ENCODE measurements at places on chromosomes 1 and 21. TPM values are rescaled to one million over a fixed set of nuclear protein-coding genes. Genes with fewer than 3 reads are reported as not detected.

Gene RRP1
- 10.1 TPM for total RNA-seq

Gene RAP1GAP
- 4.5 TPM for total RNA-seq

Gene SPRR1A
- total RNA-seq = not detected

Gene SIK1
- total RNA-seq = 4.6 TPM

DNA sequence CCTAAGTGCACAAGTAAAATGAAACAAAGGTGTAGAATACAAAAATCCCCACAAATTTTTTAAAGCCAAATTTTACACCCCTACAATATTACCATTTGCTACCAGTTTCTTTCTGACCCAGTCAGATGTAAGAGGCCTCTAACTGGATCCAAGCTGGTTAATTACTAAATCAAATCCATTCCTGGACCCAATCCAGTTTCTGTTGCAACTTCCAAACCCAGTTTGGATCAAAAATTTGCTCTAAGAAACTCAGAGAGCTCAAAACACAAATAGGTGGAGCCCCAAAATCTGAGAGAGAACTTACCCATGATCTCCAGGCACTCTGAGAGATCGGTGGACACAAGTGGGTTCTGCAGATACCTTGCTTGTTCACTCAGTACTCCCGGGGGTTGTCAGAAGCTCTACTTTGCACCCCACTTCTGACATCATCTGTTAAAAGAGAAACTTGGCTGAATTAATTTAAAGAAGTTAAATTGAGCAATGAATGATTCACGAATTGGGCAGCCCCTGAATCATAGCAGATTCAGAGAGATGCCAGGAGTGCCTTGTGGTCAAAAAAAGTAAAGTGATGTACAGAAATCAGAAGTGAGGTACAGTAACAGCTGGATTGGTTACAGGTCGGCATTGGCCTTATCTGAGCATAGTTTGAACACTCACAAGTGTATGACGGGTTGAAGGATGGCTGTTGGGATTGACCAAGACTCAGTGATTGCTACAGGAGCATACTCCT, 448.0 kb downstream of the KCNT2 start:
- DNase-seq = no peak

DNA sequence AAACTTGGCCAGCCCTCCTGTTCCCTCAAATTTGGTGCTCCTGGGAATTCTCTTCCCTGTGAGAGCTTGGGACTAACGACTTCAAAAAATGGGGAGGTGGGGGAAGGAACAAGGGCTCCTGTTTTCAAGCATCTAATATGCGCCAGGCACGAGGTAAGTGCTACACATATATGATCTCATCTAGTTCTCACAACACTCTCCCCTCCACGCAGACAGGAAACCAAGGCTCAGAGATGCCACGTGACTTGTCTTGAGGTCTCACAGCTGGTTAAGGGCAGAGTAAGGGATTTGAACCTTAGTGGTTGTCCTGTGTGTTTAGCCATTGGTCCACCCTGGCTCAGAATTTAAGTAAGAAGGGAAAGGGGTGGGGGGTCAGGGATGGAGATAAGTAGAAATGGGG, 125.9 kb downstream of the DMRTB1 start:
- DNase-seq = no peak

DNA sequence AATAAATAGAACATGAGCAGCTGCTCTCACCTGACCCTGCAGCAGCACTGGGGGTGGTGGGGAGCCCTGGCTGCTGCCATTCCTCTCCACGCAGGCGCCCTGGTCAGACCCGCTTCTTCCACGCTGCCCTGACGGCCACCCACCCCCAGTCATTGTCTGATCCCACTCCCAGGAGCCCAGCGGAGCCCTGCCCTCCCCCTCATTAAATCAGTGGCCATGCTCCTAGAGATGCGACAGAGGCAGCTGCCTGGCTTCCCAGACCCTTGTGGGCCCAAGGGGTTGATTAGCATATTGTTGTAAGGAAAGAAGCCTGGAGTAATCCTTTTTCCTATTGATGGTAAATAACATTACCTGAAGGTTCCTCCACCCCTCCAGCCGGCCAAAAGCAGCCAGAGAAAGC, 301.5 kb downstream of the RRAGC start:
- DNase-seq = no peak

- DNase-seq = no peak
These were observed 9.1 kb downstream of the TMEM9 start for GRCh38 chr1:201145132-201145531.

DNA sequence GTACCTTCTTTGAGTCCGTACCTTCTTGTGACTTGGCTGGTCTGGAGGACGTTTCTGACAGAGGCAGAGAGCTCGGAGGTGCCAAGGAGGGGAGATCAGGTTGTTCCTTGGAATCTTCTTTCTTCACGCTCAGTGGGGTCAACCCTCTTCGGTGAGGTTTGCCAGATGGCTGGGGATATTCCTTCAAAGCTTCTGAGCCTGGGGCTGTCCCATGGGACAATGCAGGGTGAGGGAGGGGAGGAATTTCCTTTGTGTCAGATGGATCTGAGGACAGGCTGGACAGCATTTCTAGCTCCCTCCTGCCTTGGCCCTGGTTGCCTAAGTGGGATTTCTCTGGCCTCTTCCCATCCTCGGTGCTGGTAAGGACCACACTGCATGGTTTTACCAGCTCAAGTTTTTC, 95.5 kb upstream of the EDN2 start:
- DNase-seq = no peak

DNA sequence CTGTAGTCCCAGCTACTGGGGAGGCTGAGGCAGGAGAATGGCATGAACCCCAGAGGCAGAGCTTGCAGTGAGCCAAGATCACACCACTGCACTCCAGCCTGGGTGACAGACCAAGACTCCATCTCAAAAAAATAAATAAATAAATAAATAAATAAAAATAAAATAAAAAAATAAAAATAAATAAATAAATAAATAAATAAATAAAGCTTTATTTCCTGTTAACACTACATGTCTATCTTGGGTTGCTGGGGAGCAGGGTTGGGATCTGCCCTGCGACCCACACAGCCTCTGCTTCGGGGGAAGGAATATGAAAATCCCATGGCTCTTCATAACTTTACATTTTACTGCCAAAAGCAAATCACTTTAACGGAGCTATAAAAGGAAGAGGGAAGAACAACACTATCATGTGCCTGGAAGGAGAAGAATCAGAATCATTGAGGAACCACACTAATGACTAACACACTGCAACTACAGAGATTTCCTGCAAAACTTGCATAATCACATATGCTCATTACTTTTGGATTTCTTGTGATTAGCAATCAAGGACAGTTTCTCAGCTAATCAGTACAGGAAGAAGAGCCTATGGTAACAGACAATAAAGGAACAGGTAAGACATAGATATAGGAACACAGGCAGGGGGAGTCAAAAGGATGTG, 72.8 kb upstream of the CD55 start:
- no peak for DNase-seq

GRCh38 chr1:37478451-37478881, 4.1 kb downstream of the ZC3H12A start:
- no peak for DNase-seq

DNA sequence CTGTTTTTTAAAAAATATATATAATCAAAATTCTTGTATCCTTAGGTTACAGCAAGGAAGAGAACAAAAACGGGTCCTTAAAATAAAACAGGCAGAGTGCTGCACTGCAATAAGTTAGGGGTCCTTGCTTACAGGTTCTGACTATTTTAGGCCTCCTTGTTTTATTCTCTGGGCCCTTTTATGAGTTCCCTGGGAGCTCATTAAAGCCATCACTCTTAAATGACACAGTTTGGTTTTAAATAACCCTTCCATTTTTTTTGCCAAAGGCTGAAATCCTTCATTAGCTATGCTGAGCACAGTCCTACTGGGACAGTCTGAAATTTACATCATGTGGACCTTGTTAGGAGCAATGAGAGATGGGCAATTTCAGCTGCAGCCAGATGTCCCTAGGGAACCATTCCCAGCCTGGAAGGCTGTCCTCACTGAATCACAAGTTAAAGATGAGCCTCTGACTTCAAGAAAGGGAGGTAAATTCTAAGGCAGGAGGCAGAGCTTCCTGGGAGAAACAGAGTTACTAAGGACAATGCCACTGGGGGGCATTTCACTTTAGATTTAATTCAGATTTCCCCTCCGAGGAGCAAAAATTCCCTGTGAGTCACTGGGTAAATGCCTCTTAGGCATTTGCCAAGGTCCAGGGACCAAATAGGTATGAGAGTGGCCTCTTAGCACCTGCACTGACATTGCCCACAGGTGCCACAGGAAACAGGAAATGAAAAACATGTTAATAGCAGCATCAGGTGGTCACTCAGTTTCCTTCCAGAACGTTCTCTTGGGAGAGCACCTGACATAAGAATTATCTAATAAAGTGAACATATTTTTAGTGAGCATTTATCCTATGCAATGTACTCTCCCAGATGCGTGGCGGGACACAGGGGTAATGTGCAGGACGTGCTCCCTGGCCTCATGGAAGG, 3.8 kb upstream of the MUL1 start:
- no peak for DNase-seq

DNA sequence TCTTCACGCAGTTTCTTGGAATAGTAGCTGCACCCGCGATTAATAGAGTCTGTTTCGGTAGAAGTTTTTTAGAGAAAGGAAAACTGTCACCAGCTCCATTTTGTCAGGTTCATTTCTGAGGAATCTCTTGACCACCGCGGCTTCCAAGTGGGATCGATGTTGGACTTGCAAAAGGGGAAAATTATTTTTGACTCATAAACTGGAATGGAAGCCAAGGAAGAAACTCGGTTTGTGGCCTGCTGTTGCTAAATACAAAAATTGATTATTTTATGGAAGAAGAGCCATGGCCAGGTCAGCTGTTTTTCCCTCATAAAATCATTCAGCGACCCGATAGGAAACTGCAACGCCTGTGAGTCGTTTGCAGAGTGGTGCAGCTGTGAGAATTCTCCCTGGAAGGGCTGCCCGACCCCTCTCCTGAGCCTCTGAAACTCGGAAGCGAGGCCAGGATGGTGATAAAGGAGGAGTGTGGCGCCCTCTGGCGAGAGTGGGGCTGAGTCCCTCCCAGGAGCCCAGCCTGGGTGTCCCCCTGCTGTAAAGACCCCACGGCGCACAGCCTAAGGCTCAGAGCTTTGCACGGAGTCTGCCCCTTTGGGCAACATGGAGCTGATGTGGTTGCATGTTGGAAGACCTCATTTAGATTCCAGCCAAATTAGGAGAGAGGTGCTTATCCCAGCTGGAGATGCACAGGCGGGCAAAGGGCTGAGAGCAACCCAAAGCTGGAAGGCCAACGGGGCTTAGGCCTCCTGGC, 83.6 kb upstream of the SLC25A33 start:
- peak; percentile 80 for DNase-seq

- DNase-seq = no peak
These were observed 32.8 kb upstream of the CHRM3 start for GRCh38 chr1:239353536-239353935.

GRCh38 chr1:178632653-178633052, 92.4 kb upstream of the RALGPS2 start:
- DNase-seq = no peak

GRCh38 chr1:85407746-85408377, 57.1 kb downstream of the DDAH1 start:
- no peak for DNase-seq

GRCh38 chr1:113086541-113086940, 13.5 kb downstream of the LRIG2 start:
- DNase-seq = no peak

DNA sequence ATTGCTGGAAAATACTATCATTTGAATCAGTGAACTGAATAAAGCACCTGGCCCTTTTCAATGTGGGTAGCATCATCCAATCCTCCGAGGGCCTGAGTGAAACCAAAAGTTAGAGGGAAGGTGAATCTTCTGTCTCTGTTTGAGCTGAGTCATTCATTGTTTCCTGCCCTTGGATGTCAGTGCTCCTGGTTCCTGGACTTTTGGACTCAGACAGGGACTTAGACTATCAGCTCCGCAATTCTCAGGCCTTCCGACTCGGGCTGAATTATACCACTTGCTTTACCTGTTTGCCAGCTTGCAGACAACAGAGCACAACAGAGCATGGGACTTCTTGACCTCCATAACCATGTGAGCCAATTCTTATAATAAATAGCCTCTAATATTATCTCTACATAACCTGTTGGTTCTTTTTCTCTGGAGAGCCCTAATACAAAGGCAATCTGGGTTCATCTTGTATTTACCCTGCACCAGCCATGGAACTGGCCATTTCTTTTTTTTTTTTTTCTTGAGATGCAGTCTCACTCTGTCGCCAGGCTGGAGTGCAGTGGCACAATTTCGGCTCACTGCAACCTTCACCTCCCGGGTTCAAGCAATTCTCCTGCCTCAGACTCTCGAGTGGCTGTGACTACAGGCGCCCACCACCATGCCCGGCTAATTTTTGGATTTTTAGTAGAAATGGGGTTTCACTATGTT, 19.2 kb upstream of the VASH2 start:
- DNase-seq = no peak

- DNase-seq = peak; percentile 79
These were observed at the start of gene S100A3 for GRCh38 chr1:153548722-153549688. TSS of gene S100A3 (minus strand) at chr1:153549258. CDS start at chr1:153548485, 773 bp downstream.

GRCh38 chr1:43925846-43926245, 7.8 kb upstream of the ARTN start:
- DNase-seq = no peak

- peak; percentile 74 for DNase-seq
These were observed 57.5 kb upstream of the EPS8L3 start for GRCh38 chr1:109821221-109821669.

- DNase-seq = no peak
These were observed 42.1 kb upstream of the DMRTB1 start for GRCh38 chr1:53417074-53417511.

DNA sequence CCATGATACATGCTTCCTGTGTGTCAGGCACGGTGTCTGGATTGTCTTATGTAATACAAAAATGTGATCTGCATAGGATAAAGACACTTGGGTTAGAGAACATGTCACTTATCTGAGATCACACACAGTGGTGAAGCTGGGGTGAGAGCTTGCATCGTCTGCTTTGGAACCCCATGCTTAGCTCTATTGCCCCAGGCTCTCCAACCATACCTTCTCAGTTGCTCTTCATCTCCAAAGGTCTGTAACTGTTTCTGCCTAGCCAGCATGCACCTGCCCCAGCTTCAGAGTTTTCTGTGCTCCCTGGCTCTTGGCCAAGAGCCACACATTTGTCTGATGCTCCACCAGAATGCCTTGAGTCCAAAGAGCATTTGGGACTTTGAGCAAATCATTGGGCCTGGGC, 93.9 kb upstream of the COG2 start:
- DNase-seq = no peak

GRCh38 chr1:94070865-94071264, 50.1 kb downstream of the ABCA4 start:
- DNase-seq = no peak

- peak; percentile 87 for DNase-seq
These were observed 411 bp downstream of the FAM229A start for GRCh38 chr1:32361674-32362473.

Data from Right ventricle myocardium inferior (tissue), 1 donor.